ENCODE measurements at places on chromosomes 11 and 22. TPM values are rescaled to one million over a fixed set of nuclear protein-coding genes. Genes with fewer than 3 reads are reported as not detected.

Gene ADM2
- 4.7 TPM for total RNA-seq

Gene TRMT2A
- total RNA-seq: 140 TPM

Gene DNAJB7
- total RNA-seq: not detected

GRCh38 chr11:43399983-43400630, 41.4 kb downstream of the TTC17 start:
- H3K27ac ChIP-seq: peak overlapping the region; percentile 64
- no peak overlapping the region for H3K4me3 ChIP-seq
- peak; percentile 43 for DNase-seq
- peaks cover 73% of the 10 kb centered on the region for H3K36me3 ChIP-seq

GRCh38 chr11:59271811-59272327, 59.1 kb upstream of the MPEG1 start:
- H3K36me3 ChIP-seq: no peaks in the 10 kb centered on the region
- DNase-seq: no peak
- peaks cover 3% of the 10 kb centered on the region for H3K27me3 ChIP-seq
- H3K4me1 ChIP-seq: peaks cover 15% of the 10 kb centered on the region
- no peak overlapping the region for H3K4me3 ChIP-seq

DNA sequence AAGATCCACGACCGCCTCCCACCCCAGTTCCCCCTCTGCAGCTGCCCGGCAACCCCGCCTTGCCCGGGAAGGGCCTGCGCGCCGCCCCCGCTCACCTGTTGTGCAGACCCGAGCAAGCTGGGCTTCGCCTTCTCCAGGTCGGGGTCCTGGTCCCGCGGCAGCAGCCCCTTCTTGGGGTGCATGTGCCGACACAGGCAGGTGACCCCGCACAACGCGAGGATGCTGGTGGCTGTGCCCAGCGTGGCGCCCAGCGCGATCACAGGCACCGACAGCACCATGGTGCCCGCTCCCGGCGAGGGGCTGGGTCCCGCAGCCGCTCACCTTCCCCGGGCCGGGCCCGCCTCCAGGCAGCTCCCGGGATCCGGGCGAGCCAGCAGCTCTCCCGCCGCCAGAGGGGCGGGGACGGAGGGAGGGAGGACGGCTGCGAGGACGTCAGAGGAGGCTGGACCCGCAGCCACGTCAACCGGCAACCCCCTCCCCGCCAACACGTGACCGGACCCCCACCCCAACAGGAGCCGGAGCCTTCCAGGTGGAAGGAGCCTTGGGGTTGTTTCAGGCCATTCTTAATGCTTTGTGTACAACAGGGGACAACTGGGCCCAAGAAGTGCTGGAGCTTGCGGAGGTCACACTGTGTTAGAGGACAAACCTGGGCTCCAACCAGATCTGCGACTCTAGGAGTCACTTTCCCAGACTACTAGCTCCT, at the start of gene SYT13:
TSS of gene SYT13 (minus strand) at position 412 of the 703 bp plus-strand sequence. CDS start at position 278, 134 bp downstream.
- H3K4me1 ChIP-seq: no peaks in the 10 kb centered on the region
- H3K4me3 ChIP-seq: no peak within 1 kb of the TSS
- no peak within 1 kb of the TSS for H3K27ac ChIP-seq
- DNase-seq: no peak
- peaks cover 80% of the 10 kb centered on the region for H3K27me3 ChIP-seq

GRCh38 chr11:61425367-61426131, 4.2 kb downstream of the CPSF7 start:
- H3K27me3 ChIP-seq: no peaks in the 10 kb centered on the region
- peaks cover 52% of the 10 kb centered on the region for H3K4me1 ChIP-seq
- peaks cover 62% of the 10 kb centered on the region for H3K36me3 ChIP-seq
- DNase-seq: no peak
- peak overlapping the region; percentile 56 for H3K27ac ChIP-seq

DNA sequence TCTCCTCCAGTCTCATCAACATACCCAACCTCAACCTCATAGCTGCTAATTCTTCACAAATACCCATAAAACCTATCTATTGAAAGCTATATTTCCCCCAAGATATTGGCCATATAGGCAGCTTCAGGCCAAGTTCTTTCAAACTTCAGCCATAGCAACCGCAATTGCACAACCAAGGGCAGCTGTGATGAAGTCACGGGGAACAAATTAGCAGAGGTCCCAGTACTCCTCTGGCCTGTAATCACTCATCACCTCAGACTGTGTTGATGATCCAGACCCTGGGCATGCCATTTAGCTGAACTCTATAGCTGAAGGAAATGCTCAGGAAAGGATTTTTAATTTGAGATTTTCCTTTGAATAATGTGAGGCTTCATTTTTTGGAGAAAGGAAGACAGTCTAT, 84.1 kb downstream of the SLC1A2 start:
- H3K4me1 ChIP-seq: peaks cover 26% of the 10 kb centered on the region
- peaks cover 4% of the 10 kb centered on the region for H3K36me3 ChIP-seq
- DNase-seq: no peak
- H3K27me3 ChIP-seq: peaks cover 4% of the 10 kb centered on the region
- no peak overlapping the region for H3K4me3 ChIP-seq
